Glutamatergic neuron (in vitro differentiated cells): ENCODE measurements at places on chromosomes 2 and 18.

DNA sequence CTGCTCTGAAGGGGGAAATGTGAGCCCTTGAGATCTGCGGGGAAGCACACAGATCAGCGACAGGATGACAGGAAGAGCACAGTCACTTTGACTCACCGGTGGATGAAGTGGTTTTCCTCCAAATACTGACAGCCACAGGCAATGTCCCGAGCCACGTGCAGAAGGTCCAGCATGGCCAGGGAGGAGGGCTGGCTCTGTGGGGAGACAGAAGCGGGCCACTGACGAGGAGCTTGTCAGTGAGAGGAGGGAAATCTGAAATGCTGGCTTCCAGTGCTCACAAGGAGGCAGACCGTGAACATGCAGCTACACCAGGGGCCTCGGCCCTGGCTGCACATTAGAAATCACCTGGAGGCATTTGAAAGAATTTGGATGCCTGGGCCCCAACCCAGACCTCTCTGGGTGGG, 98.7 kb downstream of the CLIP4 start:
- no peak for DNase-seq

DNA sequence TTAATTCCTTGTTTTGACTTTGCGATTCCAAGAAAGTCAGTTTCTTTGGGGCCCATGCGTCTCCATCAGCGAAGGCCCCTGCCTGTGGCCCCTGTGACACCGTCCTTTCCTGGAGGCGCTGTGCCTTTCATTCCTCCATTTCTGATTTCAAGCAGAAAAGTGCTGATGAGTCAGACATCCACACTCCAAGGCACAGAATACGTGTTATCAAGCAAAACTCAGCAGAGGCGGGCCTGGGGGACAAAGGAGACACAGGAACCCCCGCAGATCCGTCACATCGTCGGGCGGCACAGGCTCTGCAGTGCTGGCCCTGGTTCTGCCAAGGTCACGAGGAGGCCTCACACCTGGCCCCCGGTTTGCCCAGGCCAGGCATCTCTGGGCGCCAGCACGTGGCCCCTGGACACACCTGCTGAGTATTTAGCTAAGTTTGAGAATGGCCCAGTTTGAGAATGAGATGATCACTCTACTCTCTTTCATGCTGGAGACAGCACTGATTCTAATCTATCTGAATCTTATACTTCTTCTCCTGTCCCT, 7.2 kb upstream of the SALL3 start:
- no peak for DNase-seq

GRCh38 chr2:68992933-68993332, 18.5 kb downstream of the GKN1 start:
- DNase-seq, result no peak

- DNase-seq, result no peak
These were observed 97.3 kb downstream of the TACR1 start for GRCh38 chr2:75102011-75102410.

DNA sequence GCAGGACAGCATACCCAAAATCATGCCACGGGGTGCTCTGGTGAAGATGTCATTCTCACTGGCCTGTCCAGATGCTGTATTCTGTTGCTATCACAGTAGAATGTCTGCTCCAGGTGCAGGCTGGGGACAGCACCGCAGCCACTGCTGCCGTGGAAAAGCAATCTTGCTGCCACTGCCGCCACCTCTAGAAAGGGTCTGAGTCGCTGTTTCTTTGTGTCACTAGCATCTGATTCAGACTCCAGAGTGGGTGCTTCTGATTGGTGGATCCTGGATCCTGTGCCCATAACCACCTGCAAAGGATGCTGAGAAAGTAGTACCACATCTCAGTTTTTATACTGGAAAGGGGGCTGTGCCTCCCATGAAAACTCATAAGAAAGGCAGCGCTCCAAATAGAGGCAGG, 45.3 kb upstream of the CTLA4 start:
- DNase-seq, result no peak

- DNase-seq, result no peak
These were observed 45.9 kb downstream of the CTDP1 start for GRCh38 chr18:79725486-79725885.

DNA sequence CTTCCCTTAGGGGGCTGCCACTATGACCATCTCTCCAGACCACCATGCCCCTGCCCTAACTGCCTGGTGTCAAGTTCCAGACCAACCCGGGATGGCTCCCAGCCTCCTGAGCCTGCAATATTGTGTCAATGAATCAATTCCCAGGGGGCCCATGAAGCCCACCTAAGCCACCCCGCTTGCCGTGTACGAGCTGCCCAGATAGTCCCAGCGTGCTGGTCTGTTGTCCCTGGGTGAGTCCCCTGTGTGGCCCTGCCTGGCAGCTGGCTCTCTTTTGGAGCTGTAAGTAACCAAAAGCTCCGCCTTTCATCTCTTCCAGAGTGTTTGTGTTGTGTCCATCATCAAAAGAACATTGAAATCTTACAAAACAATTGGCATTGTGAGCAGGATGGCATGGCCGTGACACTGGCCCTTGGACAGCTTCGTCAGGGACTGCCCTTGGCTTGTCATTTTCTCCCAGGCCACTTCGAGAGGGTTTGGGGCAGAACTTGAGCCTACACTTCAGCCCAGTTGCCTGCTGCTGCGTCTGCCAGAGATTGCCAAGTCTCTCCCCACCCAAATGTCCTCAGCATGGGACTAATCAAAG, 11.3 kb upstream of the MAL start:
- DNase-seq, result no peak

GRCh38 chr2:173631127-173631460, 276.4 kb downstream of the CDCA7 start:
- peak; percentile 32 for DNase-seq

- DNase-seq, result no peak
These were observed 88.5 kb downstream of the PTRHD1 start for GRCh38 chr2:24704692-24705091.
